ENCODE measurements at places on chromosomes 1 and 21.

DNA sequence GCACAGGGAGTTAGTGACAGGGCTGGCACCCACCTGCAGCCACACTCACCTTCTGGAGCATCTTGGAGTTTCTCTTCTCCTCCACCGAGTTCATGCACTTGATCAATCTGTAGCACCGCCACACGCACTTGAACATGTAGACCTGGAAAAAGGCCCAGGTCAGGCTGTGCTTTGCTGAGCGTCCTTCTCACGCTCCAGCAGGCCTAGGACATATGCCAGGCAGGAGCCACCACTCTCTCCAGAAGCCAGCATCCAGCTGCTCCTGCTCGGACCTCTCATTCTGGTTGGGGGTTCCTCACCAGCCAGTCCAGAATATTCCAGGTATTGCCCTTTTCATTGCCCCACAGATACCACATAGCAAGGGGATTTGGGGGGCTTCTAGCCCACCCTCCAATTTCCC is 11.7 kb upstream of the MATN1 start:
- DNase-seq, result no peak

- no peak for DNase-seq
Measured at GRCh38 chr1:201653233-201653632, 114.3 kb downstream of the NAV1 start.

DNA sequence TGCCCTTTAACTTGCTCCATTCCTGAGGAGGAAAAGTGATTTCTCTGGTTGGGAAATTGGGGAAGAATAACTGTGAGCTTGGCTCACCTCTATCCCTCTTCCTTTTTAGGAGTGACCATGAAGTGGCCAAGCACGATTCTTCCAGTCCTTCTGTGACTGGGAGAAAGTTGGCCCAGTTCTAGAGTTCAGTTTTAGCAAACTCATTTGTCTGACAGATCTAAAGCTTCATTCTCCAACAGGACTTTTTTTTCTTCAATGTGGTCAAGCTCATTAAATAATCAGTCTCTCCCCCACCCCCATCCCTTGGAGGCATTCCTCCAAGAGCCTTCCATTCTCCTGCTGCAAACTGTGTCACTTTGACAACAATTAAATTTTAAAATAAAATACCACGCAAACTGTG is 6.4 kb upstream of the AGL start:
- no peak for DNase-seq

DNA sequence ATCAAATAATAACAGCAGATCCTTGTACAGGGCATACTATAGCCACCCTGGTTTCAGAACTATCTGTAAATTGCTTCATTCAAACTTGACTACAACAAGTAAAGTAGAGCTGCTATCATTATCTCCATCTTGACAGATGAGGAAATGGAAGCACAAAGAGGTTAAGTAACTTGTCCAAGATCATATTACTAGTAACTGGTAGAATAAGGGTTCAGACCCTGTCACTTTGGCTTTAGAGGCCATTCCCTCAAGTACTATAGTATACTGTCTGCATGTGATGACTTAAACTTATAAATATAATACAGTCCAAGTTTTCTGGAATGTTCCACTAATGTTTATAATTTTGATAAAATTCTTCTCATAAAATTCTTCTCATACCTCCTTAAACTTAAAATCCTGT is 24.8 kb downstream of the PGM1 start:
- no peak for DNase-seq

DNA sequence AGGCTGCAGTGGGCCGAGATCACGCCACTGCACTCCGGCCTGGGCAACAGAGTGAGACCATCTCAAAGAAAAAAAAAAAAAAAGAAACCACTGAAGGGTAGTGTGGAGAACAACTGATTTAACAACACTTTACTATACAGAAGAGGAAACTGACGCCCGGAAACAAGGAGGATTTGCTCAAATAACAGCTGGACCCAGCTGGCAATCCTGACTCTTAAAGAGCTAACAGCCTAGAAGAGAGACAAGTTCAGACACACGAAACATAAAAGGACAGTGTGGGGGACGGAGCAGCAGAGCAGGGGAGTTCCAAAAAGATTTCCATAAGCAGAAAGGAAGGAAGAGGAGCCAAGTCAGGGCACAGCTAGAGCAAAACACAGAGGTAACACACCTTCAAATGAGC is 4.4 kb downstream of the ECHDC2 start:
- no peak for DNase-seq

GRCh38 chr21:45115141-45115540 is 40.8 kb downstream of the ADARB1 start:
- no peak for DNase-seq

DNA sequence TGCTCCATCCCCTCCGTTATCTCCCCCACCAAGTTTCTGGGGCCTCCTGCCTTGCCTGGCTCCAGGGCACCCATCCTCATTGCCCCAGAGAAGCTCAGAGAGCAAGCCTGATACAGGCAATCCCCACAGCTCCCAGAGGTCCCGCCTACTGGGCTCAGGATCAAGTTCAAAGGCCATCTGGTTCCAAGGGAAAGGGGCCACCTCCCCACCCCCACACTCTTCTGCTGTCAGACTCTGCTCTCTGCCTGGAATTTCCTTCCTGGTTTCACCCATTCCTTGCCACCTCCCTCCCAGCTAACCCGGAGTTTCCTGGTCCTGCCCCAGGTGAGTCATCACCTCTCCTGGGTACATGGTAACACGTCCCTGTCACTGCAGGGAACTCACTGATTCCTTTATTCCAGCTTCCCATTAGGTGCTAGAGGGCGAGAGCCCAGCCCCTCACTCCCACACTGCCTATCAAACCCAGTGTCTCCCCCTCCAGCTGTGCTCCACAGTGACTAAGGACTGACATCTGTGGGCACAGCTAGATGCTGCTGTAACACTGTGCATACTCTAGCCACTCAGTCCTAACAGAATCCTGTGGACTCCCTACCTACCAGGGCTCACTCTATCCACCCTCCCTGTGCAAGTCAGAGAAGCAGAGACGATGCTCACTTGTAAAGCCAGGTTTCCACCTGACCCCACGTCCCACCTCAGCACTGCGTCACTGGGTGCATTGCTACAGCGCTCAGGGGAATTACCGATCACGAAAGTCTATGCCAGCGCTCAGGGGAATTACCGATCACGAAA is 21.8 kb downstream of the RSPH1 start:
- DNase-seq, result no peak

DNA sequence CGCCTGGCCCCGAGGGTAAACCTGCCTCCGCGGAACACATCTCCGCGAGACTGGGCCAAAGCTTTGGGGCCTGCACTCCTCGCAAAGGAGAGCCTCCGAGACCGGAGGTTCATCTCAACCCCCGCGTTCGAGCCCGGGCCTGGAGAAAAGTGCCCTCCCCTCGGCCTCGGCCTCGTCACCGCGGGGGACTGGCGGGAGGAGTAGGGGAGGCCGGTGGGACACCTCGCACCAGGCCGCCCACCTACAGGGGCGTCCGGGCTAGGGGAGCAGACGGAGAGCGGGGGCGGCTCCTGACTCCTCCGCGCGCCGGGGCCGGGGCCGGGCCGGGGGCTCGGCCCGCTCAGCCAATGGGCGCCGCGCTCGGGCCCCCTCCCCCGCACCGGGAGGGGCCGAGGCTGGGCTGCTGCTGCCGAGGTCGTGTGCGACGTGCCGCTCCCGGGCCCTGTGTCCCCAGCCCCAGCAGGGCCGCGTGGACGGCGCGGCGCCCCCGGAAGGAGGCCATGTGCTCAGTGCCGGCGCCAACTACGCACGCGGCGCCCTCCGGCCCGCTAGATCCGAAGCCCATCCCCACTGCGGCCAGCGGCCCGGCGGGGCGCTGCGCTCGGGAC is 684 bp downstream of the SLC2A1 start:
- no peak for DNase-seq

GRCh38 chr1:235809688-235810397 is 56.9 kb downstream of the LYST start:
- DNase-seq, result no peak

DNA sequence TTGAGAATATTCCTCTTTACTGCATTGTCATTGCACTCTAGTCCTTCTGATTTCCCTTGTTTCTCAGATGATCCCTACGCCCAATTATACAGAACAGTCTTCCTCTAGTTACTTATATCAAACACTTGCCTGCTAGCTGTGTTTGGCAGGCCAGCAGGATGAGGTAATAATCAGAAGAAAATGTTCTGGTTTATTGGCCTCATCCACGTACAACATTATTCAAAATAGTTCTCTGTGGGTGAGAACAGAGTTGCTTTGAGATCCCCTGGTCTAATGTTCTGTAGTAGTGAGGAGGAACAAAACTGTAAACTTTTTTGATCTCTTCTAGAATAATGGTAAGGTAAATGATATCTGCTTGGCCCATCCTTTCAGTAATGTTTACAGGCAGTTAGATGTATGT is 22.3 kb upstream of the C1orf105 start:
- no peak for DNase-seq

DNA sequence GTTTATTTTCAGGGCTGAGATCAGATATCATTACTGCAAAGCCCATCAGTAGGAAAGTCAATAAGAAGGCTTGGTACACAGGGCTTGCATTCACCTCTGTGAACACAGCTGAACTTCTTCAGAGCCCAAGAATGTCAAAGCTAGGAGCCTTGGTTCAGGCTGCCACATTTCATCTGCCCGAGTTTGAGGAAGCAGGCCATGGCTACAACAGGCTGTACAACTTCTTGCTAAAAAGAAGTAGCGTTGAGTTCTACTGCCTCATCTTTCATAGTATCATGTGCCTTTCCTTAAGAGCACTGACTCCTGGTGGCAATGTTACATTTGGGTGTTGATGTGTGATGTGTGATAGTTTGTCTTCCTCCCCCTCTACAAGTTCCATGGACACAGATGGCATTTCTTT is 10.1 kb downstream of the C1orf162 start:
- no peak for DNase-seq

GRCh38 chr1:112849425-112850033 is 106.5 kb downstream of the SLC16A1 start:
- DNase-seq, result no peak
